NCI-H1930 (cell line): ENCODE measurements at places on chromosomes 16 and 17.
A peak's percentile ranks its signal among the peaks of the same experiment; 100 is the strongest.

- no peak for DNase-seq
These were observed 82.9 kb upstream of the GPRC5B start for GRCh38 chr16:19967561-19967960.

- DNase-seq, result no peak
These were observed 3.8 kb downstream of the RNF213 start for GRCh38 chr17:80264205-80265075.

- DNase-seq, result no peak
These were observed 22.5 kb upstream of the CMTR2 start for GRCh38 chr16:71311553-71312158.

DNA sequence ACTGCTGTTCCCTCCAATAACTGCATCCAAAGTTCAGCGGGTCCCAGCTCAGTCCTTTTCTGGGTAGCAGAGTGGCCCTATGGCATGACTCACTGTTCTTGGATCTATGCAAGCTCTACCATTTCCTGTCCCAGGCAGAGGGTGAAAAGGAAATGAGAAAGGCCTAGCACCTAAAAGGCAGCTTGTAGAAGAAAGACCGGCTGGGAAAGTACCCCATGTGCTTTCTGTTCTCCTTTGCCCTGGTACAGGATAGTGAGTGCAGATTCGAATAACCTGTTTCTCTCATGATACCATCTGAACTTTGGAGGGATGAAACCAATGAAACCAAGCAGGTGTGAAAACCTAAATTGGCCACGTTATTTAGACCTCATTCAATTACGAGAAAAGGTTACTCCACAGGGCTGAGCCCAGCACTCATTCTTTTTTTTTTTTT lies 12.7 kb upstream of the HASPIN start:
- DNase-seq, result no peak

DNA sequence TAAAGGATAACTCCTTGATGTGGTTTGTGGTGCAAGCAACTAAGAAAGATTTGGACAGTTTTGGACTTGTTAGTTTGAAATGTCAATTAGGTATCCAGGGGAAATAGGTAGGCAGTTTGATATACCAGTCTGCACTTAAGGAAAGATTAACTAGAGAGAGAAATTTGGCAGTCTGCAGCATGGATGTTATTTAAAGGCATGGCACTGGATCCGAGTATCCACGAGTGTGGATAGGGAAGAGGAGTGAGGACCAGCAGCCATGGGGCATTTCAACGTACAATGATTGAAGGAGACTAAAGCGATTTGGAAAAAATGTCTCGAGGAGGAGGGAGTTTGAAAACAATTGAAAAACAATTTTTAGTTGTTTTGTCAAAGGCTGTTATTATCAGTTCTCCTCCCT lies 117.4 kb downstream of the NLK start:
- DNase-seq, result no peak

GRCh38 chr17:29004081-29004692 lies 1.6 kb downstream of the SEZ6 start:
- DNase-seq, result no peak

- no peak for DNase-seq
These were observed 665 bp upstream of the MT1M start for GRCh38 chr16:56631832-56632155.

GRCh38 chr17:77253611-77254051 lies 112.9 kb downstream of the SEC14L1 start:
- DNase-seq, result no peak

- DNase-seq, result no peak
These were observed 11.0 kb downstream of the SNN start for GRCh38 chr16:11679250-11679649.

- no peak for DNase-seq
These were observed 350.2 kb downstream of the FOXL1 start for GRCh38 chr16:86928523-86929011.

DNA sequence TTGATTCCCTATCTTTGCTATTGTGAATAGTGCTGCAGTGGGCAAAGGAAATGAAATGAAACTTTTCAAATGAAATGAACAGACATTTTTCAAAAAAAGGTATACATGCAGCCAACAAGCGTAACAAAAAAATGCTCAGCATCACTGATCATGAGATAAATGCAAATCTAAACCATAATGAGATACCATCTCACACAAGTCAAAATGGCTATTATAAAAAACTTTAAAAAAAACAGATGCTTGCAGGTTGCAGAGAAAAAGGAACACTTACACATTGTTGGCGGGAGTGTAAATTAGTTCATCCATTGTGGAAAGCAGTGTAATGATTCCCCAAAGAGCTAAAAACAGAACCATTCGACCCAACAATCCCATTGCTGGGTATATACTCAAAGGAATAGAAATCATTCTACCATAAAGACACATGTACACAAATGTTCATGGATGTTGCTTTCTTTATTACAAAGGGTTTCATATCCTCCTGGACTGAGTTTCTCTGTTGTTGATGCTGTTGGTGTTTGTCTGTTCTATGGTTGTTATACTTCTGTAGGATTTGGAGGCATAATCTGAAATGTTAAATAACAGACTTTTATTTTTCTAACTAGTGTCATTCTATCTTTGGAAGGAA lies 99.3 kb upstream of the SOX9 start:
- DNase-seq, result no peak

GRCh38 chr16:81275064-81275532 lies 36.6 kb downstream of the BCO1 start:
- no peak for DNase-seq

DNA sequence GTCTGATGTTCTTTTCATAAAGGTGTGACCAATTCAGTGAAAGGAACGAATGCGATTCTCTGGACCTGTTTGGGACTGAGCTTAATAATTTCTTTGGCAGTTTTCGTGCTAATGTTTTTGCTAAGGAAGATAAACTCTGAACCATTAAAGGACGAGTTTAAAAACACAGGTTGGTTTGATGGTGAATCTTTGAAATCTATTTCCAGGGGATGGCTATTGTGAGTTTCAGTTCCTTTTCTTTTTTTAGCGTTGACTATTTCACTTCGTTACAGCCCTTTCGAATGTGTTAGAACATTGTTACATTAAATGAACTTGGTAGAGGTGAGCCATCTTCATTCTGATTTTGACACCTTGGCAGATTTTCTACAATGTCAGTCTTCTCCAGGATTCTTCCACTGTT lies 1.2 kb downstream of the TNFRSF17 start:
- no peak for DNase-seq

DNA sequence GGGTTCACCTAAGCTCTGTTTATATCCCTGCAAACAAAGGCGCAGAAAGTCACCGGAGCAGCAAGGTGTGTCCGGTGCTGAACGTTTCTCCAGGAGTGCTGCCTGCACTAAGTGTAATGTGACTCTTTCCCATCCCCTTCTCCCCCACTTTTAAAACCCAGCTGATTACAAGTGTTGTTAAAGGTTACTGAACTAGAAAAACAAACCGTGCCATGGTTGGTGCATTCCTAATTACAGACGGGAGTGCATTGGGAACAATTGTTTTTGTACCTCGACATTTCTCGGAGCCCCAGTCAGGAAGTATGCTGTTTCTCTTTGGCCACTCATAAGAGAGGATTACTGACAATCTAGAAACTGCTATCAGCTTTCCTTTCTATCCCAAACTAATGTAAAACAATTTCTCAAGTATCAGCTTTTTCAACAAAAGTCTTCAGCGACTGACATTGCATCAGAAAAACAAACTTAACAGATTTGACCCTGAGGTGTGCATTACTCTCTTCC lies 441.0 kb upstream of the SALL1 start:
- no peak for DNase-seq

GRCh38 chr16:47565454-47565853 lies 104.3 kb downstream of the PHKB start:
- no peak for DNase-seq

DNA sequence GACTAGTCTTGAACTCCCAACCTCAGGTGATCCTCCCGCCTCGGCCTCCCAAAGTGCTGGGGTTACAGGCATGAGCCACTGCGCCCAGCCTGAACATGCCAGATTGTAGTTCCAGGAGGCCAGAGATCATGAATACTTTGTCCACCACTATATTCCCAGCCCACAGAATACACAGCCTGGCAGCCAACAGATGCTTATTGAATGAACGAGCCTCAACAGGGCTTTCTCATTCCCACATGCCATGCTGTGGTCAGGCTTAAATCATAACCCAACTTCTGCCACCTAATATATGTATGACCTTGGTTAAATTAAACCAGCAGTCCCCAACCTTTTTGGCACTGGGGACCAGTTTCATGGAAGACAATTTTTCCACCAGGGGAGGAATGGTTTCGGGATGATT lies 3.1 kb upstream of the TMEM219 start:
- DNase-seq, result no peak

DNA sequence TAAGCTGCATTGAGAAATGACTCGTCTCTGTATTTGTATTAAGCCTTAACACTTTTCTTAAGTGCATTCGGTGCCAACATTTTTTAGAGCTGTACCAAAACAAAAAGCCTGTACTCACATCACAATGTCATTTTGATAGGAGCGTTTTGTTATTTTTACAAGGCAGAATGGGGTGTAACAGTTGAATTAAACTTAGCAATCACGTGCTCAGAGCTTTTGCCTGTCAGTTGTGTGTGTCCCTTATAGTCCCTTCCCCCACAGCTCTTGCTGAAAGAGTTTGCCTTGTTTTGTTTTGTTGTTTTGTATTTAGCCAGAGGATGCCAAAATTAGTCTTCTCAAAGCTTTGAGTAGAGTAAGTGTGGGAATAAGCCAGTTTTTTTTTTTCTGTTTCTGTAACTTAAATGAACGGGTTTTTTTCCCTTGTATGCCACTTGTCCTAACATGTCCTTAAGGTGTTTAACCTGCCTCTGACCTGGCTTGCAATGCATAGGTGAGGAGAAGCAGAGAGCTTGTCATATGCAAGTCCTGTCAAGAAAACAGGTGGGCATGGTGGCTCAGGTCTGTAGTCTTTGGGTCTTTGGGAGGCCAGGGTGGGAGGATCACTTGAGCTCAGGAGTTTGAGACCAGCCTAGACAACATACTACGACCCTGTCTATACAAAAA lies 4.6 kb upstream of the MAPK8IP3 start:
- DNase-seq, result no peak

- DNase-seq, result no peak
These were observed 9.9 kb upstream of the SOX9 start for GRCh38 chr17:72110942-72111318.

DNA sequence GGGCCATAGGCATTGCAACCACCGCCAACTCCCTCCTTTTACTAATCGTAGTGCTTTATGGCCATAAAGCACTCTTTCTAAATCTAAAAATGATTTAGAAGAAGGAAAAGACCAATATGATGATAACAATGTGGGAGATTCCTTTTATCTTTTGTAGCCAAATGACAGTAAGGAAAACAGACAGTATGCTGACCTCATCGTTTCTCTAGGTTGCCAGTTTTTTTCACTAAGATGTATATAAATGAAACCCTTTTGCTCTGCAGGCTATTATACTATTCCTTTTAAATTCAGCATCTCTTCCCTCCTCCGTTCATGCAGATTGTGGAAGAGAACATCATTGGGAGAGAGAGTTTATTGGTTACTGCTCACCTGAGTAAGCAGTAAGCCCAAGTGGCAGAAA lies 25.3 kb downstream of the OTOA start:
- no peak for DNase-seq

DNA sequence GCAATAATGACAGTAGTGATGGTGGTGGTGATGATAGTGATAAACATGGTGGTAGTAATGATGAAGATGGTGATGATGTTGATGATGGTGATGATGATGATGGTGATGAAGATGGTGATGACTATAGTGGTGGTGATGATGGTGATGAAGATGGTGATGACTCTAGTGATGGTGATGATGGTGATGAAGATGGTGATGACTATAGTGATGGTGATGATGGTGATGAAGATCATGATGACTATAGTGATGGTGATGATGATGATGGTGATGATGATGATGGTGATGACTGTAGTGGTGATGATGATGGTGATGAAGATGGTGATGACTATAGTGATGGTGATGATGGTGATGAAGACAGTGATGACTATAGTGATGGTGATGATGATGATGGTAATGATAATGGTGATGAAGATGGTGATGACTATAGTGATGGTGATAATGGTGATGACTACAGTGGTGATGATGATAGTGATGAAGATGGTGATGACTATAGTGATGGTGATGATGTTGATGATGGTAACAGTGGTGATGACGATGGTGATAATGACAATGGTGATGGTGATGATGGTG lies 35.6 kb downstream of the DYNLRB2 start:
- no peak for DNase-seq

DNA sequence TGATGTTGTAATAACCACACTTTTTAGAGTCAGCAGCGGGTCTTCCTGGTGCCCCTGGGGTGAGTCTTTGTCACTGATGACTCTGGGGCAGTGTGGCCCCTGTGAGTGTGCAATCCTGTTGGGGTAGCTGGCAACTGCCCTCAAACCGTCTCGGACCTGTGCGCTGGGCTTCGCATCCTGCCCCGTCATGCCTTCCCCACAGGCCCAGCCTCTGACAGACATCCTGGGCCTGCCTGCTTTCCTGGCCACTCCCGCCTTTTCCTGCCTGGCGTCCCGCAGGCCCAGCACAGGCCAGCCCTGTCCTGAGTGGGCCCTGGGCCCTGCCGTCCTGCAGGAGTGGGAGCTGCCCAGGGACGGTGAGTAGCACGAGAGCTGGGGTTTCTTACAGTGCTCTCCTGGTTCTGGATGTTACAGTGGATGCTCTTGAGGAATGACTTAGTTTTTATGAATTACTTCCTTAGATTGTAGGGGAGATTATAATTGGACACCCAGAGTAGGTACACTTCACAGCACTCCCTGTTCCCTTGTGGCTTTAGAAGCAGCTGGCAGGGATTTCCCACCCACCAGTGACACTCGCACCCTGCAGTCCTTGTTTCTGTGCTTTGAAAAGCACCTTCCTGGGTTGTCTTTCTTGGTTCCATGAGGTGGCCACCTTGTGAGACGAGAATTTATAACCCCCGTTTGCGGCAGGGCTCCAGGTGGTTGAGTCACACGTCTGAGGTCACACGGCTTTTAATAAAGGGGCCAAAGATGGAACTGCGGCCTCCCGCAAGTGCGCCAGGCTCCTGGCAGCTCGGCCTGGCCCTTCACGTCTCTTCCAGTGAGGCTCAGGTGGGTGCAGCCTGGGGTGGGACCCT lies 50.0 kb upstream of the CAPN15 start:
- DNase-seq, result no peak

- no peak for DNase-seq
These were observed 3.8 kb downstream of the FAM83G start for GRCh38 chr17:19000531-19001325.

- DNase-seq, result peak; percentile 56
These were observed 32.0 kb upstream of the SNN start for GRCh38 chr16:11636172-11636721.

GRCh38 chr16:61993108-61993507 lies 43.1 kb downstream of the CDH8 start:
- no peak for DNase-seq

DNA sequence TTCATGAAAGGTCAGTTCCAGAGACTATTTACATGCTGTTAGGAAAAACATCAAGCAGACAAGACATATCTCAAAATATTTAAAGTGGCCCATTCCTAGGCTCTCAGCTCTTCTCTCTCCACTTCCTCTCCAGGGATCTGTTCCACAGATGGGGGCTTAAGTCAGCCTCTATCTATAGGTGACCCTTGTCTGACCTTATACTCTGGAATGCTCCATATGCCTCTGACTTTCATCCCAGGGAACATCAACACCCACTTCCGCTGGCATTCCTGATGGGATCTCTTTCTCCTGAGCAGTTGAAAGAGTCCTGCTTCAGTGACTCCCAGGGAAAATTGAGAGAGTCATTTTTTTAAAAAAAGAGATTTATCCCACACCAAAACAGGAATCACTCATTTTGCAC lies 11.5 kb upstream of the WIPI1 start:
- no peak for DNase-seq
